Small intestine (tissue), 16 donors: ENCODE measurements at places on chromosomes 12 and 14.

DNA sequence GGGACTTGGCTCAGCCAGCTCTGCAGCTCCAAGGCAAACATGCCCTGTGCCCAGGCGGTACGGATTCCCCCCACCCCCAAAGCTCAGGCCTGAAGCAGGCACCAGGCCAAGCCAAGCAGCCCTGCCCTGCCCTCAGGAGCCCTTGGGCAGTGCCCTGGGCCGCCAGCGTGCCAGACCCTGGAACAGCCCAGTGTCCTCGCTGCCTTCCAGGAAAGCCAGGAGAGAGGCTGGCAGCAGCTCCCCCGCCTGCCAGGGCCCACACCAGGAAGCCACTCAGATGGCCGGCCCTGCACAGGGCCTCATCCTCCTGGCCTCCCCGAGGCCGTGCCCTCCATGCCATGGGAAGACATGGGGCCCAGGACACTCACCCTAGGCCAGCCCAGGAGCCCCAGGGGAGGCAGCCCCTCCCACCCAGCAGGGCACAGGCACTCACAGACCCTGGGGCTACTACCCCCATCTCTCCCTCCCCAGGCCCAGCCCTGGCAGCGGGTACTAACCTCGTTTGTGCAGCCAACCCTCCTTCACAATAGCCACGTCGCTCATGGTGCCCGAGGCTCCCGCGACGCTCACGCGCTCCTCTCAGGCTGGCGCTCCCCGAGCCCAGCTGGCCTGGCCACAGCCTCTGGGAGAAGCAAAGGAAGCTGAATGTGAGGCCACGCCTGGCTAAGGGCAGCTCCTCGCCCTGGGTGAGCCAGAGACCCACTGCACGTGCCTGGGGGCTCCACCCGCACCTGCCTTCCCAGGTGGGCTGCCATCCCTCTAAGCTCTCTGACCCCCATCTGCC, 3.3 kb downstream of the AKT1 start:
- DNase-seq = no peak

GRCh38 chr12:30701056-30701455, 5.4 kb upstream of the IPO8 start:
- DNase-seq = no peak

GRCh38 chr12:47725893-47726292, 603 bp upstream of the ENDOU start:
- DNase-seq = no peak

GRCh38 chr12:119369907-119370546, 35.5 kb downstream of the CCDC60 start:
- no peak for DNase-seq

DNA sequence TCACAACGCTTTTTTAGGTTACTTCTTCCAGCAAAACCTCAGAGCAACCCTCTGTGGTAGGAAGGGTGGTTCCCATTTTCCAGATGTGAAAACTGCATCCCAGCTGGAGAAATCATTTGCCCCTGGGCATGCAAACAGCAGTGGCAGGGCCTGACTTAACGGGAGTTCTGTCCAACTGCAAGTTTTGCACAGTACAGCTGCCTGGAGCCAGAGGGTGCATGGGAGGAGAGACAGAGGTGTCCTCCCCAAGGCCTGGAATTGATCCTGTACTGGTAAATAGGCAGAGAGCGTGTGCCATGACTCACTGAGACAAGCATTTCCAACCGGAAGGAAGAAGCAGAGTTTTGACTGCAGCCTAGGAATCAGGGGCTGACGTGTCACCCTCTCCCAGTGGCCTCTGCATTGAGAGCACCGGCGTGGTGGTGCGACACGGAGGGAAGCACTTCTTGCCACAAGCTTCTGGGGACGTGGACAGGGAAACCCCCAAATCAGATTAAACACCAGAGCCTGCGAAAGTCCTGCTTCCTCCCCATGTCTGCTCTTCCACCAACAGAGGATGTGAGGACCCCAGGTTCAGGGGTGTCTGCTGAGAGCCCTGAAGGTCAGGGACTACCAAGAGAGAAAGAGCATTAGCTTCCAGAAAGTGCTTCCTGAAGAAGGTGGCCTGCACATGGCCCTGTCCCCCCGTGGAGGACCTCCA, 19.0 kb upstream of the SERPINA4 start:
- no peak for DNase-seq

GRCh38 chr14:90107789-90108188, 46.0 kb downstream of the KCNK13 start:
- no peak for DNase-seq

DNA sequence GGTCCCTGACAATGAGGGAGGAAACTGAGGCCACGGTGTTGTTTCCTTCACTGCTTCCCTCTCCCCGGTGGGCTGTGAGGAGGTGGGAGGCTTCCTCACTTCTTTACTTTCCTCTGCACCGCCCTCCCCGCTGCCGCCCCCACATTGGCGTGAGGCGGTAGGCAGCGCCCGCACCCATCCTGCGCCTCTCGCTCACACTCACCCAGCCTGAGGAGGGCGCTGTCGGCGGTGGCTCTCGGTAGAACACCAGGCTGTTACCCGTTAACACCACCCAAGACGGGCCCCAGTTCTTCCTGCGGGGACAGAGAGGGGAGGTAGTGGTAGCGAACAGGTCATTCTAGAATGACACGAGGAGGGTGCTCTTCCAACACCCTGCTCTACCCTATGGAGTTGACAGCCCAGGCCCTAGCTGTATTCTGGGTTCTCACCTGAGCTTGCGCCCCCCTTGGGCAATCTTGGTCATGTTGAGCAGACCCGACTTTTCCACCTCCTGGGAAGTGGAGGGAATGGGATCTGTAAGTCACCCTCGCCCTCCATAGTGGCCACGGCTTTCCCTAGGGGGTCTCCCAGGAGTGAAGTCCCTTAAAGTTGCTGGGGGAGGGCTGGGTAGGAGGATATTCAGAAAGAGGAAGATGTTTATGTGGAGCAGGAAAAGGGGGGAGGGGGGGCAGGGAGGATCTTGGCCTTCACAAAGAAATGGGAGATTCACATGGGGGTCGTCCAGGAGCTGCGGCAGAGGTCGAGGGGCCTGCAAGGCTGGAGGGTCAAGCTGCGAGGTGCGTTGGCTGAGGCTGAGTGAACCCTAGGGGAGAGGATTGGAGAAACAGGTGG, 3.3 kb downstream of the ARHGAP9 start:
- no peak for DNase-seq

DNA sequence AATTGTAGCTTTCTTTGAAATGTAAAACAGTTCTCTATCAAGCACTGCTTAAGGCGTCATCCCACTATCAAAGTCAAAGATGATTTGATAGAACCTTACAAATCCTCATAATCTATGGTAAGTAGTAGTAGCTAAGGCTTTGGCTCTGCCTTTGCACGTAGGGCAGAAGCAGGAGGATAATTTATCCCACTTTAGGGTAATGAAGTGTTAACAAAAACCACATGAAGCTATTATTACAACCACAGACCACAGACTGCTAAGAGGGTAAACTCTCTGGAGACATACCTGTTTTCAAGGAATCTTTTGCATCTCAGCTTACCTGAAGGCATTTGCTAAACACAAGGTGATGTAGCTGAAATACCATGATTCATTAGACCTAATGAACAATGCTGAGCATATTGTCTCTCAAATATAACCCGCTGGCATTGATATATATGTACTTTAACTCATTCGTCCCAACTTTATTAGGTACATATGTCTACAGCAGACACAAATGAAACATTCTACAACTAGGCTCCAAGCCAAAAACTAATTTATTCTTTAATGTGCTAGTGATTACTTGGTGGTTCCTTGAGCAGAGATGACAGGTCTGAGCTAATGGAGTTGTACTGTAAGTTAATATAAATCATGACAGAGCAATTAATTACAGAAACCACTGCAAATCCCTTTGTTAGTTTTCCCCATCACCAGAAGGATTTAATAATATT, 368.8 kb downstream of the ETNK1 start:
- no peak for DNase-seq

DNA sequence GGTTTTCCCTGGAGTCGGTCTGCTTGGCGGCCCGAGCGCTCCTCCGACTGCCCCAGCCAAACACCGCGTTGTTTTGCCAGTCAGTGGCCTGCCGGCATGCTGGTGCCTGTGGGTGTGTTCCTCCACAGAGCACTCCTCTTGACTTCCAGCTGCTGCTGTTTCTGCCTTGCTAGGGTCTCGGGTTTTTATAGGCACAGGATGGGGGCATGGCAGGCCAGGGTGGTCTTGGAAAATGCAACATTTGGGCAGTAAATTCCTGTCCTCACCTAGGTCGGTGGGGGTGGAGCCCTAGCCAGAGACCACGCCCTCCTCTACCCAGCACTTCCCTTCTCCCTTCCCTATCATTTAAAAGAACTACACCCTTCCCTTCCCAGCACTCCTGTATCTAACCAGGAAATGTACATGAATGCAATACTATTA, 34.7 kb upstream of the VASH1 start:
- DNase-seq = no peak

DNA sequence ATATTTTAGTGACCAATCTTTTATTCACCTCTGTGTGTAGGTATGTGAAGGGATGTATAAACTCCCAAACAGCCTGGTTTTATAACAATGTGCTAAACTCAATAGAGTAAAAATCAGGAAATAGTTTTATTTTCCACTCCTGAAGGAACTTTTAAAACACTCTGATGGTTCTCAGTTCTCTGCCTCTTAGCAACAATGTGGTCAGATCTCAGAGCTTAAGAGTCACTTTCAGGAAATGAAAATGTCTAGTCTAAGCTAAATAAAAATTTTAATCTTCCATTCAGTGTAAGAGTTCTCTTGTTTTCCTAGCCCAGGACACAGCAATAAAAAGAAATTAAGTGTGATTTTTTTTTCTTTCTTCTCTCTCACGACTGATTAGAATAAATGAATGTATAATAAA, 718.0 kb downstream of the C12orf50 start:
- no peak for DNase-seq

- no peak for DNase-seq
These were observed 98.4 kb downstream of the TBC1D30 start for GRCh38 chr12:64922853-64923252.

- no peak for DNase-seq
These were observed 12.6 kb downstream of the NTF3 start for GRCh38 chr12:5444520-5444919.

DNA sequence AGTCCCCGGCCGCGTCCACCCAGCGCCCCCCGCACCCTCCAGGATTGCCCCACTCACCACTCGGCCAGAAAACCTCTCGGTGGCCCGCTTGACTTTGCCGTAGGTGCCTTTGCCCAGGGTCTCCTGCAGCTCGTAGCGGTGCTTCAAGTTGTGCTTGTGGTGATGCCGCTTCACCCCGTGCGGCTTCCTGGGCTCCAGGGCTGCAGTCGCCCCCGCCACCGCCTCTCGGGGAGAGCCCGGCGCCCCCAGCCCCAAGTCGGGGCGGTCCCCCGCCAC, 459 bp downstream of the NUAK1 start:
- DNase-seq = no peak

DNA sequence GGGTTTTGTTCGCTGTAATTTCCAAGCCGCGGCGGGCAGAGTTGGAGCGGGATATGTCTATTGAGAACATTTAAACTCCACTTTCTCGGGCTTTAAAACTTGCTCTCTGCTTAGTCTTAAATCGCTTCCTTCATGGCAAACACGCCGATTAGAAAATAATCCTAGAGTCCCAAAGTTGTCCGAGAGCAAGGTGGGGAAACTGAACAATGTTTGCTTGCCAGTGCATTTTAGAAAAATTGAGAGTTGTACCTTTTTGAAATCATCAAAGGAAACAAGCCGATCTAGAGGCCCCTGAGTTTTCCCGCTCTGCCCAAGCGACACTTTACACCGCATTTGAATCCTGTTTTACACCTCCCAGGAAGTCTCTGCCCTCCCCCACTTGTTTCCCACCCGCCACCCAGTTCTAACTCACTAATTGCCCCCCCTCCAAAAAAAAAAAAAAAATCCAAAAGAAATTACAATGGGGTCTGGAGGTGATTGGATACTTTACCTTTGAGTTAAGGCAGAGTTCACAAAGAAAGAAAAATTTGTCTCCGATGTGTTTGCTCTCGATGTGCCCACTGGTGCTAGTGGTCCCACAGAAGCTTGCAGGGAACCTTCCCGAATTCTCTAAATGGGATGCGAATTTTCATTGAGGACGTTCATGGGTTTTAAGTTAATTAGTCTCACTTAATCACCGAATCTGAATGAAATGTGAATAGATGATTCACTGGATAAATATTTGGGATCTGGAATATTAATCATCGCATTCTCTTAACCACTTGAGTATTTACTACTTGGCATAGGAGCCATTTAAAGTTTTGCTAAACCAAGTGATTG, 2.3 kb downstream of the HMGA2 start:
- DNase-seq = peak; percentile 33

- no peak for DNase-seq
These were observed 107.8 kb upstream of the GRIP1 start for GRCh38 chr12:66786531-66787308.

GRCh38 chr12:65634626-65635331, 189.5 kb upstream of the HMGA2 start:
- peak; percentile 62 for DNase-seq

- peak; percentile 91 for DNase-seq
These were observed 2.6 kb downstream of the ITPK1 start for GRCh38 chr14:93112891-93113677.

- no peak for DNase-seq
These were observed 38.1 kb upstream of the CAPRIN2 start for GRCh38 chr12:30792648-30793499.

- DNase-seq = peak; percentile 64
These were observed at the start of gene COCH for GRCh38 chr14:30874120-30874998. TSS of gene COCH (plus strand) at chr14:30874559. CDS start at chr14:30874939, 380 bp downstream.

DNA sequence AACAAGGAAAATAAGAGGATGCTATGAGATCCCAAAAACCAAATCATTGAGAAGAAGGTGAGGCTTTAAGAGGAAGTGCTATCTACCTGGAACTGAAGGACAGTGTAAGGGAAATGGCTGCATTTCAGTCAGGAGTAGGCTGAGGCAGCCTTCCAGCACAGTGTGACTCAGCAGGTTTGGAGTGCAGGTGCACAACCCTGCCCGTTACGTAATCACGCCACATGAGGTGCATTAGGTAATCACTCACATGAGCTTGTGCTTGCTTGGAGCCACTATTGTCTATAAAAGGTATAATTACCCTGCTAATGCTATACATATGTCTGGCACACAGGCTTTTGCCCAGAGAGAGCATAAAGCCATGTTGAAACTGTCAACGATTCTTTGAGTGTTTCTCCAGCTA, 74.9 kb downstream of the DIO2 start:
- no peak for DNase-seq

DNA sequence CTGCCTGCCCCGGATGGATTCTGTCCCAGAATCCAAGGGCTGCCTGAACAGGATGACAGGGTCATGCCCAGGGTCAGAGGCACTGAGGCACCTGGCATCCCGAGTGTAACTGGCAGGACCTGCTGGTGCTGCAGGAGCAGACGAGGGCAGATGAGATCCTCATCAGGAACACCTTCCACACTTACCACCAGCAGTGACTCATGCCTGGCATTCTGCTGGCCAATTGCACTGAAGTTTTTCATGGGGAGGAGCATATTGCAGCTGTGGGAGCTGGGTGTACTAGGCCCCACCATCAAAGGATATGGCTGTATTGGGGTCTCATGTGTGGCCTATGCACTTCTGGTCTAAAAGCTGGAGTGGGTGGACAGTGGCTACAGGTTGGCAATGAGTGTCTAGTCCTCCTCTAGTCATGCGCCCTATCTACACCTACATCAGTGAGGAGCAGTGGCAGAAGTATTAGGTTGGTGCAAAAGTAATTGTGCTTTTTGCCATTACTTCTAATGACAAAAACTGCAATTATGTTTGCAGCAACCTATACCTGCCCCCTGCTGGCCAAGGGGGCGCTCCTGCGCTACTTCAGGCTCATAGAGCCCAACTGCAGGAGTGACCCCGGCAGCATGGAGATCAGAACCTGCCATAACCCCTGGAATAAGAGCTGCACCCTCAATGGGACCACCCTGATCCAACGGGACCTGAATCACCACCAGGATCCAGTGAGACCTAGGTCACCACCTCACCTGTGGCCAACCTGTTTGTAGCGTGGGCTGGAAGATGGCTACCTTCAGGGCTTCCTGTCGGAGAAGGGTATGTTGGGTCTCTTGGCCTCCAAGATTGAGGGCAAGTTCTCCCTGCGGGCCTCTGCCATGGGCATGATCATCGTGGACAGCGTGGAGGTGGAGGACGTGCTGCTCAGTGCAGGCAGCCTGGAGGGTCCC, 8.0 kb upstream of the C12orf42 start:
- DNase-seq = peak; percentile 10
